ENCODE measurements at places on chromosomes 7 and 10. TPM values are rescaled to one million over a fixed set of nuclear protein-coding genes. Genes with fewer than 3 reads are reported as not detected.
A peak's percentile ranks its signal among the peaks of the same experiment; 100 is the strongest.

POM121C gene
- 46.1 TPM for total RNA-seq

CFAP46 gene
- 1.5 TPM for total RNA-seq

CASTOR2 gene
- 3.5 TPM for total RNA-seq

EPDR1 gene
- total RNA-seq: 0.34 TPM

TRIM50 gene
- total RNA-seq: not detected

PNLIPRP3 gene
- total RNA-seq: not detected

DMBT1 gene
- total RNA-seq: not detected

UPK3BL2 gene
- 49.4 TPM for total RNA-seq

DNA sequence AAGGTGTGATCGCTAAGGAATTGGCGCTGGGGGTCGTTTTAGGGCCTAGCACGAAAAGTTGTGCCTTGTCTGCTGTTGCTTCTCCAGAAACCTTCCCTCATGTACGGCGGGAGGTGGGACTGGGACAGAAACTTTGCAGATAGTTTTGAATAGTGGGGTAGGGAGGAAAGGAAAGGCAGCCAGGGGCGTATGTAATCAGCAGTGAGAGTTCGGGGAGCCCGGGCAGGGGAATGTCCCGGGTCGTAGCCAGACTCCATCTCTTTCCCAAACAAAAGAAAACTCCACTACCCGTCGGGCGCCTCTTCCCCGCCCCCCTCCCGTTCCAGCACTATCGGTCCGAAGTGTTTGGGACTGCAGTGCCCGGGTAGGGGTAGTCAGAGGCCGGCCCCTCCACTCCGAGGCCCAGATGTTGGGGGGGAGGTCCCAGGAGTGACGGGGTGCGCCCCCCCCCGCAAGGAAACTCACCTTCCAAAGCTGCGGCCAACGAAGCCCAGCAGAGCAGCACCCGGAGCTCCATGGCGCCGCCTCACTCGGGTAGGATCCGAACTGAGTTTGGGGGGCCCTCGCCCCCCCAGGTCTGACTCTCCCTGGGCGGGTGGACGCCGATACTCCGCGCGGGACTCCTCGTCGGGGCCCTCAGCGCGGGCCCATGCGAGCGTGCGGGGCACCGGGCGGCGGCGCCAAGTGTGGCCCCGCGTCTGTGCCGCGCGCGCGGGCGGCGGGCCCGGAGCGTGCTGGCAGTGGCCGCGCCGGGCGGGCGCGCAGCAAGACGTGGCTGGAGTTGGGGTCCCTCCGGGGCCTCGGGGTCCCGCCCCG is 601 bp downstream of the EPHB4 start:
- no peak for DNase-seq

GRCh38 chr7:50085344-50085743 is 7.7 kb downstream of the ZPBP start:
- no peak for DNase-seq

DNA sequence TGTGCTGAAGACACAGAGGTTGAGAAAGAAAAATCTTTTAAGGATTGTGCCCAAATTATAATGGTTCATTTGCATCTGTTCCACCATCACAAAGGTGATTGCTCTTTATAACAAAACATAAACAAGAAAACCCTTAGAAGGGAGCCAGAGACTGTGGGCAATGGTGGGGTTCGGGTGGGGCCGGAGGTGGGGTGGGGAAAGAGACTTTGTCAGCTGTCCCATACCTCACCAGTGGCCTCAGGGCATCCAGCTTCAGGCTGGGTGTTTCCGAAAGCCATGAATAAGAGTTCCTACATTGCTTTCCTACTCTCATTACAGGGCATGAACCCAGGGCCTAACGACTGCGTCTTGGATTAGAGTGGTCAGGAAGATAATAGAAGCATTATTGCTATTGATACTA is 227.9 kb downstream of the PHTF2 start:
- DNase-seq: no peak

DNA sequence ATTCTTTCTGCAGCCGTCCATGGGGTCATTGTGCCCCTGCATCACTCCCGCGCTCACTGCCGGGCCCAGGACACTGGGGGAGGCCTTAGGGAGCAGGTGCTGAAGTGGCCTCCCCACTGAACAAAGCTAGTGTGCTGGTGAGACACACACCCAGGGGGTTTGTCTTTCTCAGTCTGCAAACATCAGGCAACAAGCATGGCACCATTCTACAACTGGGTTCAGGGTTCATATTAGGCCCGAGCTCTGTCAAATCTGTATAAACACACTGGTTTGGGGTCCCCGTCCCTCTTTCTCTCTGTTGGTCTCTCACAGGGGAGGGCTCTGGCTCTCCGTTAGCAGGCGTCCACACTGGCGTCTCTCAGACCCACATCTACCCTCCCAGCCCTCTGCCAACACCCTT is 11.1 kb upstream of the PPP2R2D start:
- DNase-seq: no peak

- no peak for DNase-seq
These were observed 12.0 kb downstream of the SEC24C start for GRCh38 chr10:73756183-73756582.

DNA sequence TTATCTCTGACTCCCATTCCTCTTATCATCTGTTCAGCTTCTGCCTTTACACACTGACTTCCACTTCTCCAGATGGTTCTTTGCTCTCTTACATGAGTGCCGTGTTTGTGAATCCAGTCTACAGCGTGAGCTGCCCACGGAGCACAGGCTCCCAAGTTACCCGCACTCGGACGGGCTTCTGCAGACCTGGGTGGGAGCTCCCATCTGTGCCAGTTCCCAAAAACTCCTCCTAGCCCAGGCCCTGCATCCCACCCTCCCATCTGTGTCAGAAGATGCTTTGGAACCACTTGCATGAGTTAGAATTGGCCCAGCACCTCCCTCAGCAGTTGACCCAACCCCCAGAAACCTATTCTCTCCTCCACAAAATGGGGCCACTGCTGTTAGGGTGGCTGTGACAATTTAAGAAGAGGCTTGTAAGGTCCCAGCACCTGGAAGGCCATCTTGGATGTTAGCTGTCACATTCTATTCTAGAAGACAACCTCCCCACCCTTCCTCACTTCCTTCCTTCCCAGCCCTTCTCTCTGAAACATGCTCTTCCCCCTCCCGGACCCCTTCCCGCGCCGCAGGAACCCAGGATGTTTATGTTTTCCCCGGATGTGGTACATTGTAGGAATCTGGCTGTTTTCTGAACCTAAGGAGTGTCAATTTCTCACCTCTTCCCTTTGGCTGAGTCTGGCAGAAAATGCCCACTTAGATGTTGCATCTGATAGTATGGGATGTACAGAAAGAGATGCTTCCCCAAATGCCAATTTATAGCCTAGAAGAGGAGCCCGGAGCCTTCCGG is 79.2 kb downstream of the CCDC3 start:
- no peak for DNase-seq

DNA sequence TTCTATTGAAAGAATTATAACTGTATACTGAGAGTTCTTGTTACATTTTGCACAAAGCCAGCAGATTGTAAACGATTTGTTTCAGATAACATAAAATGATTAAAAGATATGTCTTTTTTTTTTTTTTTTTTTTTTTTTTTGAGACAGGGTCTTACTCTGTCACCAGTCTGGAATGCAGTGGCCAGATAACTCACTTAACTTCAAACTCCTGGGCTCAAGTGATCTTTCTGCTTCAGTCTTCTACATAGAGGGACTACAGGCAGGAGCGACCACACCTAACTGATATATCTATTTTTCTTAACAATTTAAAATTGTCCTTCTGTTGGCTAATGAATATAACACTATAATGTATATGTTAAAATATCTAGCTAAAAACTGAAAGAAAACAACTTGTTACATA is 317.3 kb upstream of the CACNA2D1 start:
- no peak for DNase-seq

GRCh38 chr7:22114440-22114981 is 168.8 kb upstream of the CDCA7L start:
- no peak for DNase-seq

DNA sequence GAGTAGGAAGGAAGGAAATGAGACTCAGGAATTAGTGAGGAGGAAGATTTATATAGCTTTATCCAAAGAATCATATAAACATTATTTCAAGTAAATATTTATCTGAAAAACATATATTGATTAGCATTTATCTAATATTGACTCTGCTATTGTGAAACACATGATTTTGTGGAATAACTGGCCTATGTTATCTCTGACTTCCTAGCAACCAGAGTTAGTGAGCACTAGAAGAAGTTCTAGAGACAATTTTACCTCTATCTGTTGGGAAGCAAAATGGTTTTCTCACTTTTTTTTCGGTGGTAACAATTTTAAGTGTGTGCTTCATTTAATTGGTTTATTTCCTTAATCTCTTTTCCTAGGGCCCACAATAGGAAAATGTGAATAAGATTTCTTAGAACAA is 21.6 kb downstream of the MDFIC start:
- DNase-seq: no peak

GRCh38 chr10:120115959-120116358 is 223.4 kb downstream of the SEC23IP start:
- DNase-seq: no peak

- no peak for DNase-seq
These were observed 126.3 kb upstream of the CELF2 start for GRCh38 chr10:10891124-10892082.

DNA sequence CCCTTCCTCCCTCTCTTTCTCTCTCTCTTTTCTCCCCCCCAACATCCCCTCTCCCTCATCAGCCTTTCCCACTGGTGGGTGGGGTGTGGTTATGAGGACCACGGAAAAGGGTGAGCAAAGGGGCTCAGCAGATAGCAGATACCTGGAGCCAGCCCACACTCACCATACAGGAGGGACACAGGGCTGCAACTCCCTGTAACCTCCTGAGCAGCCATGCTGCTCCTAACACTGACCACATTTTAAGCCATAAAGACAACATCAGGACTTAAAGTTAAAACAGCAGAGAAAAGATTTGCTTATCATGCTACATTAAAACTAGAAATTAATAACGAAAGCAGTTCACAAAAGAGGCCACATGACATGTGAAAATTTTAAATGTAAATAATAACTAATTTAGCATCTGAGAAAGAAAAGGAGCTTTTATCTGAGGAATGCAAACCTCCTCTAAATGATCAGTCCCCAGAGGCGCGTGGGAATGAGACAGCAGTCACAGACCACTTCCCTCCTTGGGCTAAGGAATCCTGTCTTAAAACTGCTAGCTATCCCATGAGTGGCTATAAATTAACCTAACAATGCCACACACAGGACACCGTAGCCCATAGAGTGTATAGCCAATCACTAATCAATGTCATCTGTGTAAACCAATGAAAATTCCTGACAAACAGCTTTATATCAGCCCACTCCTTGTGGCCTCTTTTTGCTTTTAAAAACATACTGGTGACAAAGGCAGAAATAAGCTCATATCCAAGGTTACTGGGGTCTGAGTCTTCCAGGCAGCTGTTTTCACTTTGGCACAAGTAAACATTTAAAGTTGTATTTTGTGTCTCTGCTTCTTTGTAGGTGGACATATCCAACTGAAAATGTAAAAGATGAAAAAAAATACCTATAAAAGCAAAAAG is 33.3 kb downstream of the PKD1L1 start:
- no peak for DNase-seq

DNA sequence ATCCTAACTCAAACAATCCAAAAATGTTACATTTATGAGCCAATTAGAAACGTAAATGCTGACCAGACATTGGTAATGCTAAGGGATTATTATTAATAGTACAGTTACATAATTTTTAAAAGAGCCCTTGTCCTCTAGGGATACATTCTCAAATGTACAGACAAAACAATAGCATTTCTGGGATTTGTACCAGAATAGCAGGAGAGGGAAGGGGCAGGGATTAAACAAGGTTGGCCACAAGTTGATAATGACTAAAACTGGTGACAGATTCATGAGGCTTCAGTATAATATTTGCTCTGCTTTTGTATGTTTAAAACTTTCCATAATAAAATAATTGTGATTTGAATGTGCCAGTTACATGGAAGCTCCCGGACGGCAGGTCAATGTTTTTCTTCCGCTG is 27.0 kb downstream of the HSPA12A start:
- DNase-seq: no peak

GRCh38 chr7:12111422-12112405 is 99.4 kb upstream of the TMEM106B start:
- no peak for DNase-seq

DNA sequence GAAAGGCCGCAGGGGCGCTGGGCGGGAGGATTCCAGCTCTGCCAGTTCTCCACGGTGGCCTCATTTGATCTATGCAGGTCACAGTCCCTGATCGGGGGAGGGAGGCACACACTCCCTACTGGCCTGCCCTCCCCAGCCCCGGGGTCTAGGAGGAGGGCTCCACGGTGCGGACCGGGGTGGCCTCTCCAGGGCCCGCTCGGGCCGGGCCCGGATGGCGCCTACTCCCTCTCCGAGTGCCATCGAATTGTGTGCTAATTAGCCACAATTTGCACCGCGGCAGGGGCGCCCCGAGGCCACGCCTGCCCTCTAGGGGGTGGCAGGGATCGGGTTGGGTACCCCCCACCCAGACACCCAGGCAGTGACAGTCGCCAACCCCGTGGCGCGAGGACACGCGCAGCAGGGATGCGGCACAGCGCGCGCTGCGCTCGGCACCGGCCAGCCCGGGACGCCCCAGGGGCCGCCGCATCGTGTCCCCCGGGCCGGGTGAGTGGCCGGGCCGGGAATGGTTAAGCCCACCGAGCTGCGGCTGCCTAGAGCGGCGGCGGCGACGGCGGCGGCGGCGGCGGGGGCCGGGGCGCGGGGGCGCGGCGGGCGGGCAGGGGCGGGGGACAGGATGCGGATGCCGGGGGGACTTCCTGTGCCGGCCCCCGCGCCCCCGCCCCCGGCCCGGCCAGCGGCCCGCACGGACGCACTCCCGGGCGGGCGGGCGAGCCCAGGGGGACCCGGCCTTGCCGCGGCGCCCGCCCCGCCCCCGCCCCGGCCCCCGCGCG is at the start of gene ZNF853:
ZNF853 (plus strand) TSS at position 658 of the 770 bp plus-strand sequence. CDS start 565 bp downstream, outside the sequence.
- no peak for DNase-seq

GRCh38 chr7:149209518-149210269 is 14.3 kb downstream of the ZNF282 start:
- peak; percentile 86 for DNase-seq

DNA sequence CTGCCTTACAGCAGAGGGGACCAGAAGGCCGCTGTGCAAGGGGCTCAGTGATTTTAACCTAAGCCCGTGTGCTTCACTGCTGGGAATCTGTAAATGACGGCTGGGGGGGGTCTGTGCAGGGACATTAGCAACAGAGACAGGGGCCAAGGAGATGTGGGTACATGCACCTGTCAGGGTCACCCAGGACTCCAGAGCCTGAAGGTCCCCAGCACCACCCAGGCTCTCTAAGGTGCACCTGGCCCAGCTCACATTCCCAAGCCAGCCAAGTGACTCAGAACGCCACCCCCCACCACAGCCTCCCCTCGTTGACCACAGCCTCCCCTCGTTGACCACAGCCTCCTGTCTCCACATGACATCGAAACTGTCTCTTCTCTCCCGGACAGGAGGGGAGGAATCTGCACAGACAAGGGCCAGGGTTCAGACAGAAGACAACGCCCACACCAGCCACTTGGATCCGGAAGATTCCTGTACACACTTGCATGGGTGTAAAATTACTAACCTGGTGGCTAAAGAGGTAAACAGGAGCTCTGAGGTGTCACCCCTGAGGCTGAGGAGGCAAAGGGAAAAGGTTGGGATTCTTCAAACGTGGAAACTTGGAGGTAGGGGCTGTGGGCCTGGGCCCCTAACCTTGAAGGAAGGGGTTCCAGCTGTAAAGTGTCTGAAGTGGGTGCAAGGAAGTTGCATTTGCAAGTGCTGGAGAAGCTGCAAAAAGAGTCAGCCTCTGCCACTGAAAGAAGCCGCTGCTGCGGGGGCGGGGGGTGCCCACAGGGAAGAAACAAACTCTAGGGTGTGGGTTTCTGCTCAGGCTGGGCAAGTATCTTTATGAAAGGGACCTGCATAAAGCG is 27.0 kb downstream of the CALML3 start:
- no peak for DNase-seq

All from Karpas-422 (cell line).